NCI-H2081 treated with DMSO at 0.1 percent for 48 hours (cell line): ENCODE measurements at places on chromosomes 16 and 17.

- no peak for DNase-seq
Measured at GRCh38 chr17:32907583-32907982, 20.4 kb upstream of the TMEM98 start.

DNA sequence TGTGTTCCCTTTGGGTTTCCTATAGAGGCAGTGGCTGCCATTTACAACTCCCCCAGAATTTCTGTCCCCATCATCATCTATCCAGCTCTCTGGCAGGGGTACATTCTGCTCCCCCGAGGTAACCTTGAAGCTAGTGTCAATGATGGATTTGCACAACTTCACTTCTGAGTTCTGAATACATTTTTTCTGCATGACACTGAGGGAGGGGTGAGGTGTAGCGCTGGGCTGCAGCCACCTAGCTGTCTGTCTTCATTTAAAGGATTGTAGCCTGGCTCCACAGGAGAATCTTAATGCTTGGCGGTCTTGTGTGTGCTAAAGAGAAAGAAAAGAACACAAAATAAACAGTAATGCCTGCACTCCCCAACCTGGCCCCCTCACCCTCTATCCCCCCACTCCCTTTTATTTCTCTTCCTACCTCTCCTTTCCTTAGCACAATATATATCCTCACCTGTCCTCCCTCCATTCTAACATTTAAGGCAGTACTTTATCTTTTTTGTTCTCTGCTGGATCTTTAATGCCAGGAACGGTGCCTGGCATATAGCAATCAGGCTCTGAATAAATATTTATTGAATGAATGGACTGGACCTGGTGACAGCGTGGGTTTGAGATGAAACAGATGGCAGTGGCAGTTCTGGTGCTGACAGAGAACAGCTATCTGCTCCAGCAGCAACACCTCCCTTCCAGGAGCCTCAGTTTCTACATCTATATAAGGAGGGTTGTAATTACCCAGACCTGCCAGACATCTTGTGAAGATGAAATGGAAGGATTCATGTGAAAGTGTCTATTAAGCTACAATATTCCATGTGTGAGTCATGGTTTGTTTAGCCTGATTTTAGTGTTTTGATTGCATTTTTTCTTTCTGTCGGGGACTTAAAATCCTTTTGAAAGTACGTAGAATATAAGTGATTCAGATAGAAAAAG lies 163.5 kb upstream of the CDH11 start:
- no peak for DNase-seq

- DNase-seq, result no peak
Measured at GRCh38 chr16:27849621-27850020, 213.9 kb downstream of the GSG1L start.

GRCh38 chr16:7646821-7647500 lies 314.3 kb downstream of the RBFOX1 start:
- no peak for DNase-seq

- no peak for DNase-seq
Measured at GRCh38 chr16:77113835-77114234, 77.2 kb upstream of the MON1B start.

- no peak for DNase-seq
Measured at GRCh38 chr16:84582958-84583516, 34.8 kb downstream of the COTL1 start.

GRCh38 chr16:53898993-53899392 lies 195.0 kb downstream of the FTO start:
- DNase-seq, result no peak

- DNase-seq, result no peak
Measured at GRCh38 chr16:12752159-12752558, 51.5 kb downstream of the CPPED1 start.

- DNase-seq, result no peak
Measured at GRCh38 chr17:32914181-32914580, 13.8 kb upstream of the TMEM98 start.

- DNase-seq, result no peak
Measured at GRCh38 chr17:37543637-37544052, 54.0 kb downstream of the DUSP14 start.

- no peak for DNase-seq
Measured at GRCh38 chr17:18950346-18950745, 1.6 kb upstream of the SLC5A10 start.

DNA sequence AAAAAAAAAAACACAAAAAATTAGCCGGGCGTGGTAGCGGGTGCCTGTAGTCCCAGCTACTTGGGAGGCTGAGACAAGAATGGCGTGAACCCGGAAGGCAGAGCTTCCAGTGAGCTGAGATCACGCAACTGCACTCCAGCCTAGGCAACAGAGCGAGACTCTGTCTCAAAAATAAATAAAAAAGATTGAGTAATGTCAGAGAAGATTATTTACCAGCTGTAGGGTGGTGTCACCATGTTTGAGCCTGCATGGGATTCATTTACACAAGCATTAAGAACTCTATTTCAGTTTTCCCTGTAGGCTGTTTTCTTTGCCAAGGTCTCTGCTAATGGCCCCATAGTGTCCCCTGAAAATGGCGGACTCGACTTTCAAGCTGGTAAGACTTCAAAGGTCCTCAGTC lies 575.0 kb downstream of the CDH13 start:
- no peak for DNase-seq

GRCh38 chr17:62884781-62885180 lies 76.7 kb upstream of the MARCHF10 start:
- DNase-seq, result no peak

DNA sequence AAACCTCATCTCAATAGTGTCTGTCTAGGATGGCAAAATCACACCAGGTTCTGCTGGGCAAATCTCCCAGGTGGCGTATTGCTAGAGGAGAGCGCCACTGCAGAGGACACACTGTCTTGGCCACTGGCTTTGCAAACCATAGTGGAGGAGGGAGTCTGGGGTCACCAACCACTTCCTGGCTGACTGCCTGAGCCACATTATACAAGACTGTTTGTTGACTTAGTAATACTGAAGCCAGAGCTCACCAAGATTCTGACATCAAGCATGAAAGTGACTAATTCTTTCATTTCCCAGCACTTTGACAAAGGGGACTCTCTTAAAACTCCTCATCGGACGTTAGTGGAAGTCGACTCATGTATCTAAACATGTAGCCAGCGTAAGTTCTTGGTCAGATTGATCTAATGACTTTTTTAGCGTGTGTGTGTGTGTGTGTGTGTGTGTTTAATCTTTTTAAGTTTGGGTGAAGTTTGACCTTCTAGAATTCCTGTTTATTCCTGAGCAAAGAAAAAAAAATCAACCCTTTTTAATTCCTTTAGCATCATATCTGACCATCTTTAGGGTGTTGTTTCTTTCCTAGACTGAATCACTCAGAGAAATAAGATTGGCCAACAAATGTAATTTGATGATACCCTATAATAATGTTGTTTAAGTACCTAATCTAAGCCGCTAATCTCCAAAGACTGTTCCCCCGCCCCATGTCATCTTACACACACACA lies 13.7 kb downstream of the PITPNC1 start:
- peak; percentile 13 for DNase-seq

- DNase-seq, result no peak
Measured at GRCh38 chr16:28166394-28167208, 45.2 kb downstream of the XPO6 start.

GRCh38 chr16:19555938-19556771 lies 652 bp downstream of the VPS35L start:
- DNase-seq, result no peak

DNA sequence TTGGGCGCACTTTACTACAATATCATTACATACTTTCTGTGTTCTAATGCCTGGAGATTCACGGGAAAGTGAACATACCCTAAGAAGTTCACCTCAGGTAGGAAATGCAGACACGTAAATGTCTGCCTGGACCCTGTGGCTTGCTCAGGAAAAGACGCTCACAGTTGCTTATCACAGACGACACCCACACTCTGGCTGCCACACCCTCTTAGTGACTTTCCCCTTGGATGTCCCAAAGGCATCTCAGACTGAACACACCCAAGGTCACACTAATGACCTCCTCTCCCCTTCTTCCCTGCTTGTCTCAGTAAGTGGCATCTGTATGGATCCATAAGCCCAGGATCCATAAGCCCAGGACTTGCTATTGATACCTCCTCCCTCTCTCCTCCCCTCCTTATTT lies 32.6 kb downstream of the CDRT15 start:
- no peak for DNase-seq

DNA sequence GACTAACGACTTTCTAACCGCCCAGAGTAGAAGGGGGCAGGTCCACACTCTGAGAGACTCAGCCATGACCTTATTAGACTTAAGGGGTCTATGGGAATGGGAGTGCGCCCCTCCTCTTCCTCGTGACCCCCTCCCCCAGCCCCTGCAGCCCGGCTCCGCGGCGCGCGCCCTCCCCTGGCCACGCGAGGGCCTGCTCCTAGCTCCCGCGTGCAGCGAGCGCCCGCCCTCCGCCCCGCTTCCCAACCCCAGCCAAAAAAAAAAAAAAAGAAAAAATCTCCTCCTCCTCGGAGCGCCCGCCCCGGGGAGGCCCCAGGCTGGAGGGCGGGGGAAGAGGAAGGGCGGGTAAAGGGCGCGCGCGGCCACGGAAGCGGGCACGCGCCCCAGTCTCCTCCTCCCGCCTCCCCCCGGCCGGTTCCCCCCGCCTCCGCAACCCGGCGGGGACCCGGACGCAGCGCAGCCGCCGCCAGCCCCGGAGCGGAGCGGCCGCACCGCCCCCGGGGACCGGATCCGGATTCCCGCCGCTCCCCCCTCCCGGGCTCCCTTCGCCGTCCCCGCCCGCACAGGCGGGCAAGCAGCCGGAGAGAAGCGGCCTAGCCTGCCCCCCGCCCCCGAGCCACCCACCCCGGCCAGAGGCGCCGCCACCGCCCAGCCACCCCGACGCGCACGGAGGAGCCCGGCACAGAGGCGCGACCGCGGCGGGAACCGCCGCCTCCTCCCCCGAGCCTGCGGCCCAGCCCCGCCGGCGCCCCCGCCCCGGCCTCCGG lies 949 bp downstream of the UBTF start:
- DNase-seq, result peak; percentile 76

DNA sequence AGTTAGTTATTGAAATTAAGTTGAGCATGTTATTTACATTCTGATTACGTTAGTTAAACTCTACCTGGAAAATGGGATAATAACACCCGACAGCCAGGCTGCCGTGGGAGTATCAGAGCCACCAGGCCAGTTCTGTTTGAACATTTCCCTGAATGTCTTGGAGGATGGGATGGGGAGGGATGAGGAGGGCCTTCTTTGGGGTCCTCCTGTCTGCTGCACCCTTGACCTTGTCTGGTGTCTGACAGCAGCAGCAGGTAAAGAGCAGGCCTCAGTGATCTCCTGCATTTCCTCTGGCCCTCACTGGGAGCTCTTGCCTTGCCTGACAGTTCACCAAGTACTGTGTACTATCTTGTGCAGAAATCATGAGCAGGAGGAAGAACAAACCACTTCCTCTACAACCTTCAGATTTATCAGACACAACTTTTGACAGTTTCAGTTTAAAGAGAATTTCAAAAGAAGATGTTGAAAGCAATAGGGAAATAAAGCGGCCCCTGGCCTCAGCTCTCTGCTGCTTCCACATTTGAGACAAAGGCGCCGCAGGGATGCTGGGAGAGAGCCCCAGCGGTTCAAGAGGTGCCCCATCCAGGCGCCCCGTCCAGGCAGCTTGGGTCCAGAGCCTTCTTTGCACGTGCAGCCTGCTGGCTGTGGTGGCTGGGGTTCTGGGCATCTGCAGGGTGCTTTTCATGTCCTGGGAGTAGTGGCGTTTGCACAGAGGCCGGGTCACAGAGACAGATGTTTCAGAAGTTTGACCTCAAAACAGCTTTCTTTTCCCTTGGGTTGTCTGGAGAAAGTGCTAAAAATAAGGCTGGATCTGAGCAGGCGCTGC lies 25.3 kb downstream of the CMIP start:
- no peak for DNase-seq

GRCh38 chr17:77098884-77099545 lies 41.8 kb upstream of the SEC14L1 start:
- no peak for DNase-seq

DNA sequence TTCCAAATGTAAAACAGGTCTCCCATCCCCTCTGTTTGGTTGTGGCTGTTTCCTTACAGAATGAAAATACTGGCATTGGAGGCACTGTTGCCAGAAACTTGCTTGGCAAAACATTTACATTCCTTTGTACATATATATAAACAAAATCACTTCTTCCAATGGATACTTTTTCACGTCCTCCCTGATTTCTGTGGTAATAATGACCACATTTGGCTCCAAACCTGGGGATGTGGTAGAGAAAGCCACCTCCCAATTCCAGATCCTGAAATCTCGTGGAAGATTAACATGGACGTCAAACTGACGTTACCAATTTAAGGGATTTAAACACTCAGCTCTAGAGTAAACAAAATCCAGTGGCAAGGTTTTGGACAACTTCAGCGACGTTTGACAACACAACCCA lies 370.8 kb upstream of the ZFHX3 start:
- no peak for DNase-seq

DNA sequence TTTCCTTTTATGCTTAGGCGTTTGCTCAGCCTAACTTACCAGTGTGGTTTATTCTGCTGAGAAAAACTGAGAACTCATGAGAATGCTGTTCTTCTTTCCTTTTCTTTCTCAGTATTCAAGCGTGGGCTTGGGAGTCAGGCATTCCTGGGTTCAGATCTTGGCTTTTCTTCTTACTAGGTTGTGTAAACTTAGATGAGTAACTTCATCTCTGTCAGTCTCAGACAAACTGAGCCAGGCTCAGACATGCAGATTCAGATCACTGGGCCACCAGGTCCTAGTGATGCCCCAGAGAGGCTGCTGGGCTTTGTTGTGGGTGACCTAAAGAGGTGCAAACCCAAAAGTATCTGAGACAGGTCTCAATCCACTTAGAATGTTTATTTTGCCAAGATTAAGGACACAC lies 95.8 kb upstream of the MPHOSPH6 start:
- no peak for DNase-seq

GRCh38 chr16:1152123-1152638 lies 725 bp upstream of the CACNA1H start:
- no peak for DNase-seq

DNA sequence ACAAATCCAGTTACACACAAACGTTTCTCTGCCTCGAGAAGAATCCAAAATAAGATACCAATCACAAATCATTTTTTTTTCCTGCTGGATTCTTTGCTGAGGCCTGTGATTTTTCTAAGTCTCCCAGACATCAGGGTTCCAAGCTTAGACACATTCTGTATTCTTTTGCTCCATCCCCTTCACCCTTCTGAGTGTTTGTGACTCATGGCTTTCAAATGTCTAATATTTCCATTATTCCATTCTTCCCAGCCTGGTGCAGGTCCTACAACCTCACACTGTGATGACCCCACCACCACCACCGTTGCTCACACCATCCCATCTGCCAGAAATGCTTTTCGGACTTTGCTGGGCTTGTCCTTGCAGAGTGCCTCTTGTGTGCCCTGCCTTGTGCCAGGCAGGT lies 480.1 kb downstream of the SOX9 start:
- no peak for DNase-seq

GRCh38 chr16:72913551-72913950 lies 134.4 kb downstream of the ZFHX3 start:
- DNase-seq, result no peak

DNA sequence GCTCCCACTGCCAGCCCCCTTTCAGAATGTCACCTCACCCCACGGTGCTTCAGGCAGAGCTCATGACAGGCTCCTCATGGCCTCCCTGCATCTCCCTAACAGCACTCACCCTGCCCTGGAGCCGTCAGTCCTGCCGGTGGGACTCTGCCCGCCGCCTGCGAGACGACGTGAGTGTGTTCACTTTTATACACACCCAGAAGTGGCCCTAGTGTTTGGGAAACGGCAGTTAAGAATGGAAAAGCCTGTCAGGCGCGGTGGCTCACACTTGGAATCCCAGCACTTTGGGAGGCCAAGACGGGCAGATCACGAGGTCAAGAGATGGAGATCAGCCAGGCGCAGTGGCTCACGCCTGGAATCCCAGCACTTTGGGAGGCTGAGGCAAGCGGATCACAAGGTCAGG lies 12.3 kb upstream of the CYTH1 start:
- no peak for DNase-seq

GRCh38 chr16:24446189-24446588 lies 93.2 kb upstream of the RBBP6 start:
- DNase-seq, result no peak
